ENCODE measurements at places on chromosomes 5 and 9.

DNA sequence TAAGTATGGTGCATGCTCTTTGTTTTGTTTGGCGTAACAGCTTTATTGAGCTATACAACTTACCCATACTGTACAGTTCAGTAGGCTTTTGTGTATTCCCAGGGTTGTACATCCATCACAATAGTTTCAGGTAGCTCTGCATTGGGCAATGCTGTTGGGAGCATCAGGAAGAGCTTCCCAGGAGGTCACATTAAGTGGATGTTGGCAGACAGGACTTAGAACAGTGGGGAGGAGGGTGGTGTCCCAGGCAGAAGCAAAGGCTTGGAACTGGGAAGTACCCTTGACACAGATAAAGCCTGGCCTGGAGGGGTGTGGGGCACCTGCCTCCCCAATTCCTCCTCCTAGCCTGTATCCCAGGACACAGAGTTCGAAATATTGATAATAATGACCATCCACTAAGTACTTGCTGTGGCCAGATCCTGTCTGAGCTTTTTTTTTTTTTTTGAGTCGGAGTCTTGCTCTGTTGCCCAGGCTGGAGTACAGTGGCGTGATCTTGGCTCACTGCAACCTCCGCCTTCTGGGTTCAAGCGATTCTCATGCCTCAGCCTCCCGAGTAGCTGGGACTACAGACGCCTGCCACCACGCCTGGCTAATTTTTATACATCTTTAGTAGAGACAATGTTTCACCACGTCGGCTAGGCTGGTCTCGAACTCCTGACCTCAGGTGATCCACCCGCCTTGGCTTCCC is 1.3 kb downstream of the BBLN start:
- DNase-seq, result no peak

DNA sequence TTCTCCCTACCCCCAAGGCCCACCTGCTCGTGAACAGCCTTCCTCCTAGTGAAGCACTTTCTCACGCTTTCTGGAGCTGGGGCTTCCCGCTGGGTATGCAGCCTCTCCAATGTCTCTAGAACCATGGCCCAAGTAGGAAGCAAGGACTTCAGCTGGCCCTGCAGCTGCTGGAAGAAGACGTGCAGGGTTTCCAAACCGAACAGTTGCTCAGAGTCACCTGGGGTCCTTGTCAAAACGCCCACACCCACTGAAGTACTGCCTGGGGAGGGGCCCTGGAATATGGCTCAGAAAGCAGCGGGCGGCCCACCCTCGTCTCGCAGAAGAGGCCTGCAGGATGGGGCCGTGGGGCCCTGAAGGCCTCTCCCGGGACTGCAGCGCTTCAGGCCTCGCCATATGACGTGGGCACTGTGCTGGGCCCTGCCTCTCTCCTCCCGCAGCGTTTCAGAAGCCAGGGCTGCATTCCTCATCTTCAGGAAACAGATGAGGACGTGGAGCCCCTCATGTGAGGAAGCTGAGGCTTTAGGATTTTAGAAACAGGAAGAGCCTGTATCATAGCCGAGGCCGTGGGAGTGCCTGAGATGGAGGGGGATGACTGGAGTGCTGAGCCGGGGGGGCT is 116.0 kb upstream of the LMX1B start:
- DNase-seq, result no peak

GRCh38 chr5:172713113-172713808 is 57.7 kb downstream of the DUSP1 start:
- DNase-seq, result peak; percentile 45

DNA sequence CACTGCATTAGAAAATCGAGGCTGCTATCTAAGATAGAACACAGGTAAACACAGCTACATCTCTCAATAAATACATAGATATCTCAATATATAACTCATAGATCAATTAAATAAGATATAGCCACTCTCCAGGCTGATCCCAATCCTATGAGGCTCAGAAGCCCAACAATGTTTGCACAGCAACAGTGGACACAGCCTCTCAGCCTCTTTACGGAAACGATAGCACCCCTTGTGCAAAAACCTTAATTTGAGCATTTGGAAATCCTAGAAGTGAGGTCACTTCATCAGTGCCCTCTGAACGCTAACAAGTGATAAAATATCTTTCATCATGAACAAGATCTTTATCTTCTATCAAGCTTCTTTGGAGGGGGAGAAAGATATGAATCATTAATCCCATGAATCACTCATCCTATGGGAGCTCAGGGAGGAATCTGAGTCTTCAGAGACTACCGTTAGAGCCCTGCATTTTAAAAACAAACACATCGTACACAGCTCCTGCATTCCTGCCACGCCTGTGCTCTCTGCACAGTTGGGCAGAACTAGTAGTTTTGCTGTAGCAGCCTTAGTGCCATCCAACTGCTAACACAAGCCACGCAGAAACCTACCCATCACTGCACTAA is 71.4 kb downstream of the MED27 start:
- DNase-seq, result peak; percentile 85

GRCh38 chr5:88732181-88732633 is 150.8 kb downstream of the MEF2C start:
- peak; percentile 16 for DNase-seq

- peak; percentile 16 for DNase-seq
Measured at GRCh38 chr9:94010980-94011533, 55.9 kb upstream of the BARX1 start.

- DNase-seq, result peak; percentile 50
Measured at GRCh38 chr5:68419637-68420452, 204.3 kb downstream of the PIK3R1 start.

DNA sequence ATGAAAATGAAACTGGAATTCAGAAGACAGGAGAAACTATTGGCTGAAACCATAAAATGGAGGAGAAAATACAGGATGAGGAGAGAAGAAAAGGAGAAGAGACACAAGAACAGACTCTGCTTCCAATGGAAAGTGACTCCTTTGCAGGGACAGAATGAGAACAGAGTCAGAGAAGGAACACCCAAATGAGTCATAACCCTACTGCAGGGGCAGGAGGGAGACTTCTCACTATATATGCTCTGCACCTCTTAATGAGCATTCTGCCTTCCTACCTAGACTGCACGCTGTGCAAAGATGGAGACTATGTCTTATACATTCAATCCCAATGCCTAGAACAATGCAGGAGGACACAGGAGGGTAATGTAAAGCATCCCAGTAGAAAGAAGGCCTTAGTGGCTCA is 2.1 kb downstream of the SAXO1 start:
- peak; percentile 34 for DNase-seq

- DNase-seq, result no peak
Measured at GRCh38 chr9:113992994-113993393, 85.1 kb downstream of the AMBP start.

GRCh38 chr5:178417391-178417811 is 172.8 kb downstream of the COL23A1 start:
- no peak for DNase-seq

GRCh38 chr5:107123014-107123413 is 547.7 kb downstream of the EFNA5 start:
- no peak for DNase-seq

GRCh38 chr5:88833371-88834130 is 49.4 kb downstream of the MEF2C start:
- peak; percentile 30 for DNase-seq

GRCh38 chr9:84152204-84152603 is 171.6 kb downstream of the RMI1 start:
- DNase-seq, result no peak

- no peak for DNase-seq
Measured at GRCh38 chr9:32339424-32339823, 45.0 kb upstream of the ACO1 start.

DNA sequence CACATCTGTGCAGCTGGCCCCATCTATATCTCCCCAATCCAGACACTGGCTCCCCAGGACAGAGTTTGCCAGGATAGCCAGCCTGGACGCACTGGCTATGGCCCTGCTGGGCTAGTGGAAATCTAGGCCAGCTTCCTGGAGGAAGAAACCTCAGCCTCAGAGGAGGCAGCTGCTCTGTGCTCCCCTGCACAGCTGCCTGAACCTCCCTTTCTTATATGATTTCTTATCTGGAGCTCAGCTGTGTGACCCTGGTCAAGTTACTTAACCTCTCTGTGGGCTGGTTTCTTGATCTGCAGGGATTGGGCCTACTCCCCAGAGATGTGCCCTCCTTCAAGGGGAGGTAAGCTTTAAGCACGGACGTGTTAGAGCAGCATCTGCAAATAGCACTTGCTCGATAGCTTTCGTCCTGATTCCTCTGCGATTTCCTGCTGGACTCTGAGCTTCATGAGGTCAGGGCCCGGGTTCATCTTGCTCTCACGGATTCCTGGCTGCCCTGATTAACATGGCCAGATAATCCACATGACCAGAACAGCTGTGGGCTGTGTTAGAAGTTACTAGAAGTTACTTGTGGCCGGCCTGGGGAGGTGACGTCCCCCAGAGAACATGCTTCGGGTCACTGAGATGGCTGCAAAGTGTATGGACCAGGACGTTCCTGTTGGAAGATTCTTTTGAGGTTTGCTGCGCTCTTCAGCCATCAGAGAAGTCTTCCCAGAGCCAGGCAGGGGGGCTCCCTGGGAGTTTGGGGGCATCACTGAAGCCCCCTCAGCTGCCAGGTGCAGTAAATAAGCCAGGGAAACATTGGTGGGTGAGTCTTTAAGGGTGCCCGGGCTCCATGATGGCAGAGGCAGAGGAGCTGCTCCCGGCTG is 14.5 kb downstream of the C9orf50 start:
- no peak for DNase-seq

GRCh38 chr5:124287813-124288212 is 458.6 kb downstream of the ZNF608 start:
- DNase-seq, result no peak

GRCh38 chr5:60852940-60853339 is 8.9 kb upstream of the ELOVL7 start:
- no peak for DNase-seq

- DNase-seq, result no peak
Measured at GRCh38 chr5:95939465-95939864, 22.2 kb downstream of the ELL2 start.

GRCh38 chr5:168216989-168217388 is 74.5 kb upstream of the WWC1 start:
- DNase-seq, result no peak

- no peak for DNase-seq
Measured at GRCh38 chr5:34886392-34887119, 28.7 kb downstream of the RAD1 start.

DNA sequence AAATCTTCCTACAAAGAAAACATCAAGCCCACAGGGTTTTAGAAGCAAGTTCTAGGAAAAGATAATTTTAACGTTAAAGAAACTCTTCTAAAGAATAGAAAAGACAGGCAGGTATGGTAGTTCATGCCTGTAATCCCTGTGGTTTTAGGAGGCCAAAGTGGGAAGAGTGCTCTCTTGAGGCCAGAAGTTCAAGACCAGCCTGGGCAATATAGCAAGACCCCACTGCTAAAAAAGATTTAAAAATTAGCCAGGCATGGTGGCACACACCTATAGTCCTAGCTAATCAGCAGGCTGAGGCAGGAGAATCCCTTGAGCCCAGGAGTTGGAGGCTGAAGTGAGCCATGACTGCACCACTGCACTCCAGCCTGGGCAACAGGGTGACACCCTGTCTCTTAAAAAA is 193.3 kb downstream of the MLLT3 start:
- no peak for DNase-seq

GRCh38 chr9:135299651-135300345 is 179.8 kb upstream of the PPP1R26 start:
- no peak for DNase-seq

GRCh38 chr9:89844075-89844474 is 239.3 kb downstream of the GADD45G start:
- no peak for DNase-seq

- no peak for DNase-seq
Measured at GRCh38 chr5:180525399-180525798, 31.2 kb downstream of the CNOT6 start.

DNA sequence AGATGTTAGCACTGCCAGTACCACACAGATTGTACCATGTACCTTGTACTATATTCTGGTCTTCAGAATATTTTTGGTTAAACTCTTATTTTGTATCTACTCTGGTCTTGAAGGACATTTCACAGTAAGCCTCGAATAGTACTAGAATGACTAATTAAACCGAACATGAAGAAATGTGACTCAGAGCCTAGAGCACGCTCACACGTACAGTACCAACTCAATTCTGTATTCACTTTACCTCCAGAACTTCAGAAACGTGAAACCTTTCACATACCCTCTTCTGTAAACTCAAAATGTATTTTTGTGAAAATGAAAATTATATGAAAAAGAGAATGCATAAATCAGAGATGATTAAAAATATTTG is 112.8 kb downstream of the MVB12B start:
- peak; percentile 73 for DNase-seq

DNA sequence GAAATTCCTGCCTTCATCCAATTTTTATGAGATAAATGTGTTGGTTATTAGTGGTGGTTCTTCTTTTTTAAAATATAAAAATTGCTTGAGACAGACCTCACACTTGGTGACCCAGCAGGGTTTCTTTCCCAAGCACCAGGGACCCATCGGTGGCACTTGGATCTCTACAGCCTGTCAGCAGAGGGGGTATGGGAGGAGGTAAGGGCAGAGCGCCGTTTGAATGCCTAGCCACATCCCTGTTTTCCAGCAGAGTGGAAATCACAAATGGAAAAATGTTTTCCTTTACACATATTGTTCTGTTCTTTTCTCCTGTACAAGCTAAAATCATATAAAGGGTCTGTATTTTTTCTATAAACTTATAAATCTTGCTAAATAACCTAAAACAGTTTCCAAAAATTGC is 248.0 kb downstream of the NR3C1 start:
- peak; percentile 50 for DNase-seq

- DNase-seq, result peak; percentile 25
Measured at GRCh38 chr5:32136342-32136741, 37.8 kb downstream of the GOLPH3 start.

- no peak for DNase-seq
Measured at GRCh38 chr9:38232895-38233294, 159.6 kb upstream of the ALDH1B1 start.

GRCh38 chr9:111897601-111898137 is 1.1 kb downstream of the UGCG start:
- peak; percentile 48 for DNase-seq

DNA sequence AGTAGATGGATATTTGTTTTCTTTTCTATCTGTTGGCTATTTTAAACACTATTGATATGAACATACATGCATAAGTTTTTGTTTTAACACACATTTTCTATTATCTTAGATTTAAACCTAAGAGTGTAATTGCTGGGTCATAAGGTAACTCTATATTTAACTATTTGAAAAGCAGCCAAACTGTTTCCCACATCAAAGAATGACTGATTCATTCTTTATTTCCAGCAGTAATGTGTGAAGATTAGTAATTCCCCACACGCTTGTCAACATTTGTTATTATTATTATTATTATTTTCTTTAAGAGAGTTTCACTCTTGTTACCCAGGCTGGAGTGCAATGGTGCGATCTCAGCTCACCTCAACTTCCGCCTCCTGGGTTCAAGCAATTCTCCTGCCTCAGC is 1495.8 kb downstream of the EFNA5 start:
- DNase-seq, result no peak

GRCh38 chr5:31995714-31996113 is 178.4 kb downstream of the GOLPH3 start:
- no peak for DNase-seq

GRCh38 chr5:19930451-19930850 is 57.5 kb downstream of the CDH18 start:
- DNase-seq, result no peak

- DNase-seq, result peak; percentile 68
Measured at GRCh38 chr9:21060919-21061561, 16.7 kb downstream of the IFNB1 start.

- DNase-seq, result no peak
Measured at GRCh38 chr5:36854402-36855140, 22.0 kb upstream of the NIPBL start.

Measured in EH (cell line).